Cardiac fibroblast (primary cell): ENCODE measurements at places on chromosomes 2 and 18.
A peak's percentile ranks its signal among the peaks of the same experiment; 100 is the strongest.

- DNase-seq: no peak
Observed at GRCh38 chr18:11502368-11502767, 107.0 kb upstream of the SLC35G4 start.

DNA sequence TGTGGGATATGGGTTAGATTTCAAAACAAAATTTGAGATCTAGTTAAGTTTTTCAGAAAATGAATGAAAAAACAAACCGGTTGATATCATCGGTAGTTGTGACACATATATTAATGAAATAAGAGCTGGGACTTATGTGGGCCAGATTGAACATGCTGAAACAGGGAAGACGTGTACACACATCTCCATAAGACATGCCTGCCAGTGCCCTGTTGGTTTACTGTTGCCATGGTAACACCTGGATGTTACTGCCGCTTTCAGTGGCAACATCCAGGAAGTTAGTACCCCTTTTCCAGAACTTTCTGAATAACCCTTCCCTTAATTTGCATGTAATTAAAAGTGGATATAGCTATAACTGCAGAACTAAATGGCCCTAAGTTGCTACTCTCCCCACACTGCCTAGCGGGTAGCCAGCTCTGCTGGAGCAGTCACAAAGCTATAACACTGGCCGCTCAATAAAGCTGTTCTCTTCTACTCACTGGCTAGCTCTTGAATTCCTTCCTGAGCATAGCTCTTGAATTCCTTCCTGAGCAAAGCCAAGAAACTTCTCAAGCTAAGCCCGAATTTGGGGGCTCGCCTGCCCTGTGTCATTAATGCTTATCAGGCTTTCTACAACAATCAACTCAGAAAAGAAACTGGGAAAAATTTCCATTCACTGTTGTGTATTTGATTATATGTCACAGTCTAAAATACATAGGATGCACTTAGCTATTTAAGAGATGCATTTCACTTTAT is 776.3 kb upstream of the CDH7 start:
- DNase-seq: no peak

DNA sequence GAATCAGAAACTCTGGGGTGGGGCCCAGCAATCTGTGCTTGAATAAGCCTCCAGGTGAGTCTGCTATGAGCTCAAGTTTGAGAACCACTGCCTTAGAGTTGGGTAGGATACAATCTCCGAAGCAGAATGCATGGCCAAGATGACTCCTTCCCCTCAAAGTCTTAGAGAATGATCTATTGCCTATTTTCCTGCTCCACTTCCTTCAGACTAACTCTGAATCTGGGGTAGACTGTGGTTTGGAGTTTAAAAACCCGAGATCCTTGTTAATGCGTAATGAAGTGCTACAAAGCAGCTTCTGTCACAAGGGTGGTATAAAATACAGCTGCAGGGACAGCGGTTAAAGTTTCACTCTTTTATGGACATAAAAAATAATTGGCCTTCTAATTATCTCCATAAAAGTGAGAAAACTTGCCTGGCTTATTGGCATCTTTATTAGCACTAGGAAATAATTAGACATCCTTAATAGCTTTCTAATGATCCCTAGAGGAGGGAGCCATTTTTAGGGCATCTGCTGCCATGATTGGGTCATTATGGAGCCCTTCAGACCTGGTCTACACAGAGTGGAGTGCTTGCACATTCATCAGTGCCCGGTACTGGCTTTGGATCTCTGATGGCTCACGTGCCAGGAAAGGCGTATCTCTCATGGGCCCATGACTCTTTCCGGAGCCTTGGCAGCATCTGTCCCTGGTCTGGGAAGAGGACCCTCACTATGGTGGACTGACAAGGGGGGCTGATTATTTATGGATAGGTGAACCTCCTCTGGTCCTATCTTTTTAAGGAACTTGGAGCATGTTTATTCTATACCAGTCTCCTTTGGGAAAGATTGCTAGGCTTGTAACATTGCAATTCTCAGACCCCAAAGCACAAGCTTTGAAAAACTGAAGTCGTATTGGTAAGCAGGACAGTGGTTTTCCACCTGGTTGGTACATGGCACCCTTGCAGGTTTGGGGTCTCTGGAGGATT is 28.2 kb downstream of the SIX2 start:
- DNase-seq: no peak

DNA sequence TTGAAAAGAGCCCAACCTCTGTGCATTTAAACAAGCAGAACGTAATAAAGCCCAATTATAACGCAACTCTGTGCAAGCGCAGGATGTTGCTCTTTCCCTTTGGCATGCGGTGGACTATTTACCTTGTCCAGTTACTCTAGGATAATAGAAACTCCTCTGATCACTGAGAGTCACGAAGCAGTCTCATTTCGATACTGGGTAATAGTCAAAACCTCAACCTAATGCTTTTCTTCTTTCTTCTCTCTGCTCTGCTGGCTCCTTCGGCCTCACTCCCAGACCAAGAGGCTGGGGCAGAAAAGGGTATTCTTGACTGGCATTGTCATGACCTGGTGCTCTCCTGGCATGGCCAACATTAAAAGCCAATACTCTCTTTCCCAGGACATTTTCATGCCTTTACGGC is 89.7 kb upstream of the GCFC2 start:
- DNase-seq: no peak

GRCh38 chr2:42385225-42385624 is 24.2 kb upstream of the COX7A2L start:
- DNase-seq: peak; percentile 7

GRCh38 chr2:65663831-65664407 is 231.5 kb upstream of the SPRED2 start:
- no peak for DNase-seq

DNA sequence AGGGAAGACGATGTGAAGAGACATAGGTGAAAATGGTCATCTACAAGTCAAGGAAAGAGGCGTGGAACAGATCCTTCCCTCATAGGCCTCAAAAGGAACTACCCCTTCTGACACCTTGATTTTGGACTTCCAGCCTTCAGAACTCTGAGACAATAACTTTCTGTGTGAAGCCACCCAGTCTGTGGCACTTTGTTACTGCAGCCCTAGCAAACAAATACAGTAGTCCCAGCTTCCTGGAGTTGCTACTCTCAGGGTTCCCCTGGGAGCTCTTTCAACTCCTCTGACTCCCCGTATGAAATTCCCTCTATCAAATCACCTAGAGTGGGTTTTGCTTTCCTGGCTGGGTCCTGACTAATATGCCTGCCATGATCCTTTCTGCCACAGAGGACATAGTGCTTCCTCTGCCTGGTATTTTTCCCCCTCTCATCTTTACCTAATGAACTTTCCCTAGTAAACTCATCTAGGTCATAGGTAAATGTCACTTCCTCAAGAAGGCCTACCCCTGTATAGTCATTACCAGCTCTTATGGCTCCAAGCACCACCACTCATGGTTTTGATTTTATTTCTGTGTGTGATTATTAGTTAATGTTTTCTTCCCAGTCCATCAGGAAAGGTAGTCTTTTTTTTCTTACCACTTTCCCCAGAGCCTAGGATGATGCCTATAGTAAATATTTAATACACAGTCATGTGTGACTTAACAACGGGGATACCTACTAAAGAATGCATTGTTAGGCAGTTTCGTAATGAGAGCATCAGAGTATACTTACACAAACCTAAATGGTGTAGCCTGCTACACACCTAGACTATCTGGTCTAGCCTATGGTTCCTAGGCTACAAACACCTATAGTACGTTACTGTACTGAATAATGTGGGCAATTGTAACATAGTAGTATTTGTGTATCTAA is 111.5 kb upstream of the LGALSL start:
- DNase-seq: no peak

- DNase-seq: no peak
Observed at GRCh38 chr2:176852667-176853066, 359.9 kb upstream of the HNRNPA3 start.

DNA sequence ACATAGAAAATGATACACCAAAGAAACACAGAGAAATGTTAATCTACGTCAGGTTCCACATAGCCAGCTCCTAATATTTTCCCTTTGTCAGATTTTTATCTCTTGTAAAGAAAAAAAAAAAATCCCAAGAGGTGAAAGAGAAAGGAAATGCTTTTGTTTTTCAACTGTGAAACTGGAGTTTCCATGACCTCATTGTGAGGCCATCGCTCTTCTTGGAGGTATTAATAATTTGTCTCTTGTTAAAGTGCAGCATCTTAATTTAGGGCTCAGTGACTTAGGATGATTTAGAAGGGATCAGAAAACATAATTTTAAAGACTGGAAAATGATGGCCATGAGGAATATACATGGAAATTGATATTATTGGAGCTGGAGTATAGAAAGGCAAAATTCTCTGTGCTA is 21.7 kb downstream of the ARHGAP28 start:
- DNase-seq: no peak
